Endodermal cell (in vitro differentiated cells): ENCODE measurements at places on chromosomes 6 and 20.

- peak; percentile 77 for DNase-seq
Measured at GRCh38 chr20:51381557-51381956, 161.0 kb downstream of the NFATC2 start.

- no peak for DNase-seq
Measured at GRCh38 chr20:59645271-59645670, 40.9 kb downstream of the PHACTR3 start.

GRCh38 chr20:20161611-20162010, 109.3 kb downstream of the CFAP61 start:
- no peak for DNase-seq

- peak; percentile 30 for DNase-seq
Measured at GRCh38 chr6:44023586-44024454, 103.4 kb downstream of the MRPL14 start.

GRCh38 chr20:35560105-35560511, 18.2 kb downstream of the ERGIC3 start:
- DNase-seq: no peak

DNA sequence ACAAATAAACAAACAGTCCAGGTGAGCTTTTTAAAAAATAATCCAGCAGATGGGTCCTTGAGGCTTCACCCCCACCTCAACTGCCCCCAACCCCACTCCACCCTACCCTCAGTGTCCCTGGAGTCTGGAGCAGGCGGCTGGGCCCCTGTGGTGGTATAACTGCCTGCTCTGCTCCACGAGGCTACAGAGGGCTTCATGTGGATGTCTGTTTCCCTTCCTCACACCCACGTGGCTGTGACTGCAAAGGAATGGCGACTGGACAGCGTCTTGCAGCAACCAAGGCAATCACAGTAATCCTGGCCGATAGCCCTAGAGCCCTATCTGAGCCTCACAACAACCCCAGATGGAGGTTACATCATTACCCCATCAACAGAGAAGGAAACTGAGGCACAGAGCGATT, 76.5 kb downstream of the SLC2A10 start:
- DNase-seq: no peak

DNA sequence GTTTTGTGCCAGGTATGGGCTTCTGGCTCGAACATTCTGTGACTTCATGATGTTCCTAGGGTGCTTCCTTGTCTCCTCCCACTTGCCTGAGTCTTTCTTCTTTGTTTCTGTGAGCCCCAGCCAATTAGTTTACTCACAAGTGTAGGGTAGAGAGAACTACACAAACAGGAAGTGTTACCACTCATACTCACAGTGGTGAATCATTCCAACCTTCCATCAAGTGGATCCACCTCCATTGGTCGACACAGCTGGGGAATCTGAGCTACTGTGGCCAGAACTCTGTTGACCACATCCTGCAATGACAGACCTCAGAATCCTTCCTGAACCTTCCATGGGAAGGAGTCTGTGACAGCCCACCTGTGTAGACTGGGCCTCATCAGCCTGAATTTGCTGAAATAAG, 76.8 kb downstream of the UNC5CL start:
- no peak for DNase-seq

GRCh38 chr20:45346291-45346718, 1.9 kb downstream of the SDC4 start:
- no peak for DNase-seq

DNA sequence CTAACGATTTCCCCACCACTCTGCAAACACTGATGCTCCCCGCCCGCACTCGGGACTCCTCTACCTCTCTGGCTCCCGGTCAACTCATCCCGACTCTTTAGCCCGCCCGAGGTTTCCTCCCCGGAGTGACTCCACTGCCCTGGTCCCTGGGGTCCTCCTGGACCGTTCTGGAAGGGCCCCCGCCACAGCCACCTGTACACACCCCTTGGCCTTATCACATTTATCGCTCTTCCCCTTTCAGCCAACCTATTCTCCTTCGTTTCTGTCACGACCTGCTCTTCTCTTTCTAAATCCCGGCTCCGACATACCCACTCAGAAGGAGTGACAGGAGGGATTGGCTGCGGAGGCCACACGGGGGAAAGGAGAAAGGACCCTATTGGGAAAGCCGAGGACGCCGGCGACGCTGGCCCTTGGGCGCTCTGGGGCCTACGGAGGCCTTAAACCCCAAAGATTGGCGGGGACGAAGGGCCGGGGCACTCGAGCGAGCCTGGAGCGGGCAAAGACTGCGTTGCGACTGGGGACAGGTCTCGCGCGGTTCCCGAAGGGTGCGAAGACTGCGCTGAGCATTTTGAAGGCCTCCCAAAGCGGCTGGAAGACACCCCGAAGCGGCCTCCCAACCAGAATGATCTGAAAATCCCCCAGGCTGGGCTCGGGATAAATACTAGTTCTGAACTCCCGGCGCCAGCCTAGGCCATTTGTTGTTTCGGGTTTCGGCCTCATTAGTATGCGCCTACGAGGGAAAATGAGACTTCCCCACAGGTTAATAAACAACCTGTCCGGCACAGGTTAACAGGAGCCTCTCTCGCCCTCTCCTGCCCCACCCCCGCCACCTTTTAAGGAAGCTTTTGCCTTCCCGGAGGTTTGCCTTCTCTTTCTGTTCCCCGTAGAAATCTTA, 9.2 kb downstream of the SIM1 start:
- peak; percentile 85 for DNase-seq

DNA sequence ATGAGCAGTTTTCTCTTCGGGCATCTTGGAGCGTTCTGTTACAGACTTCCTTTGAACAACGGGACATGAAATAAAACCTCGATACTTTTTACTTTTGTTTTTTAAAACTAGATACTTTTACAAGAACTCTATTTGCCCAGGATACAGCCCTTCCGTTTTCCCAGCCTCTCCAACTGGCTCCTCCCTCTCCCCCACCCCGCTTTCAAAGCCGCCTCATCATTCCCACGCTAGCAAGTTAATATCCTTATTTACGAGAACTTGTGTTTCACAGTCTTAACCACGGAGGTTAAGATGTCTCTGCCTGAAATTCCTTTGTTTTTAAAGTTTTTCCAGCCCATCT, 241 bp upstream of the CFAP206 start:
- DNase-seq: no peak

DNA sequence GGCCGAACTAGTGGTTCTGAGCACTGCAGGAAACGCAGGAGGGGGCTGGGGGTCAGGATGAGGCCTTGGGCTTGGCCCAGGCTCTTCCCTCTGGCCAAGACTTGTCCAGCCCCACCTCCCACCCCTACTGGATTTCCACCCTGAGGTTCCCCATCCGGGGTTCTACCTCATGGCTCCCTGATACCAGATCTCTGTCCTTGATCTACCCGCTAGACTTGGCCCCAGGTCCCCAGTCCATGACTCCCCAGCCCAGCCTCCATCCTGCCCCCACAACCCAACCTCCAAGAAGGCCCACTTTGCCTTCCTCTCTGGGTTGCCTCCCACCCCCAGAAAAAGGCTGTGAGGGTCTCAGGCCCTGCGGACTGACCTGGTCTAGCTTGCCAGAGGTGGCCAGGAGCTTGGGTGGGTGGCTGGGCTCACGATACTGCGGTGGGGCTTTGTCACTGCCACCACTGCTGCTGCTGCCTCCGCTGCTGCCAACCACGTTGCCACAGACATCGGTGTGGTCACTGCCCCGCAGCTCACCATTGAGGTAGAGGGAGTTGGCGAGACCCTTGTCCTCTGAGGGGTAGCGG, 6.8 kb upstream of the FASTKD5 start:
- no peak for DNase-seq

GRCh38 chr6:53320964-53321363, 27.8 kb downstream of the ELOVL5 start:
- DNase-seq: no peak

GRCh38 chr20:17822039-17822438, 122.3 kb downstream of the BANF2 start:
- DNase-seq: no peak

- peak; percentile 70 for DNase-seq
Measured at GRCh38 chr6:110101885-110102284, 77.6 kb downstream of the WASF1 start.

- DNase-seq: no peak
Measured at GRCh38 chr6:138891255-138891986, 95.5 kb downstream of the ECT2L start.

- no peak for DNase-seq
Measured at GRCh38 chr6:168273441-168274036, 46.0 kb downstream of the DACT2 start.

GRCh38 chr6:30707281-30707850, 9.7 kb downstream of the MDC1 start:
- peak; percentile 68 for DNase-seq
